ENCODE measurements at places on chromosomes 5 and 9. TPM values are rescaled to one million over a fixed set of nuclear protein-coding genes. Genes with fewer than 3 reads are reported as not detected.

NFX1 gene
- 16.3 TPM for total RNA-seq

GRCh38 chr9:91803970-91804752, 145.9 kb downstream of the ROR2 start:
- no peak for DNase-seq

KCNT1 gene
- total RNA-seq = not detected

DNA sequence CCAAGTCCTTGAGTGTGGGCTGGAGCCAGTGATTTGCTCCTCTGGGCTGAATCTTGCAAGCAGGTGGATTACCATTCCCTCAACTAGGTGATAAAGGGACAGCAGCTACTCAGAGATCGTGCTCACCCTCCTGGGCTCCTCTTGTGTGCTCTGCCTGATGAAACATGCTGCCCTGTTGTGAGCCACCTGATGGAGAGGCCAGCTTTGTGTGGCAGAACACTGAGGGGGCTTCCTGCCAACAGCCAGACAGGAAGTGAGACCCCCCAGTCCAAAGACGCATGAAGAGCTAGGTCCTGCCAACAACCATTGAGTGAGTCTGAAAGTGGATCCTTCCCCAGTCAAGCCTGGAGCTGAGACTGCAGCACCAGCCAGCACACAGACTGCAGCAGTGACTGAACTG, 106.4 kb upstream of the IRX2 start:
- DNase-seq = no peak

CARTPT gene
- not detected for total RNA-seq

Data from renal cortical epithelial cell (primary cell).